ENCODE measurements at places on chromosomes 3 and 15.

- no peak for DNase-seq
Measured at GRCh38 chr3:87313641-87314040, 37.3 kb upstream of the POU1F1 start.

DNA sequence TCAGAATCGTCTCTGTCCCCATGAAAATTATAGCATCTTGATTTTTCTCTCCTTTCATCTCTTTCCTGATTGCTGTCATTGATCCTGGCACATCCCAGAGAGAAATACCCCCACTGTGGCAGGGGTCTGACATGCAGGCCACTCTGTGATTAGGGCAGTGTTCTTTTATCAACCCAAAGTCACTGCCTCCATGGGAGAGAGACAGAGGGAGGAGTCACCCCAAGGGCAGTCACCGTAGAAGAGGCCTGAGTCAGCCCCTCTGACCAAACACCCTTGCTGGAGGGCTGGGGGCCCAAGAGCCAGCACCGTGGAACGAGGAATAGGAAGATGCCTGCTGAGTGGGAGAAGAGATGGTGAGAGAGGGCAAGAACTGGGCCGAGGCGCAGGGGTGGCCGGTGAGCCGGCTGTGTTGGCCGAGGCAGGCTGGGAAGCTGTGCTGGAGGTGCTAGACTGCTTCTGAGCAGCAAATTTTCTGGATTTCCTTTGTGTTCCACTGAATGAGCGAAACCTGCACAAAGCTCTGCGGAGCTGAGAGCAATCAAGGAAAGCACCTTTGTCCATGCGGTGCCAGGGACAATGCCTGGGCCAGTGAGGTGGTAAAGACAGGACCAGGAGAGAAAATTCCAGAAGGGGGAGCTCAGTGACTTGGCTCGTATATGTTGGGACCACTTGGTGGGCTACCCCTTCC is 103.8 kb downstream of the ADCY5 start:
- DNase-seq = no peak

DNA sequence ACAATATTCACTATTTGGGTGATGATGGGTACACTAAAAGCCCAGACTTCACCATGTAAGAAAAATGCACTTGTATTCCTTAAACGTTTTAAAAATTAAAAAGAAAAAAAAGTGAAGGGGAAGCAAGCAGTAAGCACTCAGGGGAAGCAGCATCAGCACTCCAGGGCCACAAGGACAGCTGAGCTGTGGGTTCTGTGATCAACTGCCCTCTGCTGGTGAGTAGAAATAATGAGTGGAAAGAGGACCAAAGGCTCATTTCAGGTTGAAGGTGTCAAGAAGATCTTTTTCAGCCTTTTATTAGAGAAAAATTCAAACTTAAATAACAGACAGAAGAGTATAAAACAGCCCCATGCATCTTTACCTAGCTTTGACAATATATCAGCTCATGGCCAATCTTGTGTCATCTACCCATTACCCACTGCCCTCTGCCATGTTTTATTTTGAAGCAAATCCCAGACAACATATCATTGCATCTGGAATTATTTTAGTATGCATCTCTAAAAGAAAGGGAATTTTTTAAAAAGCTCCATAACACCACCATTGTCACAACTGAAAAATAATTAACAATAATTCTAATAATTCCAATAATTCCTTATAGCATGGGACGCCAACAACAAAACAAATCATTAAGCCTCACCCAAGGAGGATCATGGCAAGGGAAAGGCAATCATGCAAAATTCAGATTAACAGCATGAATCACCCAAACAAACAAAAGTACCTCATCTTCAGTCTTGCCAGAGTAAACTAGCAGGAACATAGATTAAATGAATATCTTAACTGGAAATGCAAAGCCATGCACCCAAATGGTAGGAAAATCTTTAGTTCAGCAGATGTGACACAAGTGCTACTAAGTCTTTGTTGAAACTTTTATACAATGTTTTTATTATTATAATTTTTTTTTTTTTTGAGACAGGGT is 42.5 kb downstream of the TAMM41 start:
- DNase-seq = peak; percentile 1

- no peak for DNase-seq
Measured at GRCh38 chr15:63066272-63066671, 23.7 kb downstream of the TPM1 start.

All from stimulated activated CD8-positive, alpha-beta memory T cell treated with anti-CD3 and anti-CD28 coated beads, Interleukin-7, amount 100 ng/mL, for 4 hours (primary cell).